ENCODE measurements at places on chromosomes 7 and 10.
A peak's percentile ranks its signal among the peaks of the same experiment; 100 is the strongest.

- no peak for DNase-seq
These were observed 493 bp downstream of the ZMIZ2 start for GRCh38 chr7:44748948-44749731.

GRCh38 chr10:120688928-120689327 lies 162.2 kb upstream of the WDR11 start:
- no peak for DNase-seq

- no peak for DNase-seq
These were observed 110.4 kb downstream of the MICALL2 start for GRCh38 chr7:1348823-1349335.

DNA sequence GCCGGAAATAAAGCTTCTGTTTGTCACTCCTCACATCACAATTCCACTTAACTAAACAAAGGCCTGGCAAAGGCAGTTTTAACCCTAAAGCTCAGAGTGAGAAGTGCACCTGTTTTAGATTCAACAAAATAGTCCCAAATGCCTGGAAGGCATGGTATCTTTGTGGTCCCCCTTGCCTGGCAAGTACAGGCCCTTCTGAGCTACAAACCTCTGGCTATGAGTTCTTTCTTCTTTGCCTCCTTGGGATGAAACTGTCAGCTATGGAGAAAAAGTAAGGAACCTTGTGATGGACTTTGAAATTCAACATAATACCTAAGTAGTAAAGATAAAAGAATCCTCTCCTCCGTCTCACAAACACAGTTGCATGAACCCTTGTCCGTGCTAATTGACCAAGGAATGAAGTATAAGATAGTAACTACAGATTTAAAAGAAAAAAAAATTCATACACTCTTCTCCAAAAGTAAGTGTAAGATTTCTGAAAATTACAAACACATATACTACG lies 244.5 kb upstream of the ETV1 start:
- no peak for DNase-seq

- DNase-seq, result no peak
These were observed 10.1 kb upstream of the SLF2 start for GRCh38 chr10:100902622-100903021.

- DNase-seq, result no peak
These were observed 90.2 kb downstream of the AGMO start for GRCh38 chr7:15471669-15471950.

DNA sequence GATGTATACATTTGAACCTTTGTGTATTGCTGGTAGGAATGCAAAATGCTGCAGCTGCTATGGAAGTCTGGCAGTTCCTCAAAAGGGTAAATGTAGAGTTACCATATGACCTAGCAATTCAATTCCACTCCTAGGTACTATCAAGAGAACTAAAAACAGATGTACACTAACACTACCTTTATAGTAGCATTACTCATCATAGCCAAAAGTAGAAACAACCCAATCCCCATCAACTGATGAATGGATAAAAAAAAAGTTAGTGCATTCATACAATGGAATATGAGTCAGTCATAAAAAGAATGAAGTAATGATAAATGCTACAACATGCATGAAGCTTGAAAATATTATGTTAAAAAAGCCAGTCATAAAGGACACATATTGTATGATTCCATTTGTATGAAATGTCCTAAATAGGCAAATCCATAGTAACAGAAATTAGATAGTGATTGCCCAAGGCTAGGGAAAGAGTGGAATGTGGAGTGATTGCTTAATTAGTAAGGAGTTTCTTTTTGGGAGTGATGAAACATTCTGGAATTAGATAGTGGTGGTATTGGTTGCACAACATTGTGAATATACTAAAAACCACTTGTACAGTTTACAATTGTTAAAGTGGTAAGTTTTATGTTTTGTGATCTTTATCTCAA lies 96.4 kb upstream of the AOAH start:
- DNase-seq, result no peak

- DNase-seq, result no peak
These were observed 229.1 kb upstream of the SHH start for GRCh38 chr7:156041398-156041797.

GRCh38 chr10:1153805-1154351 lies 97.7 kb downstream of the WDR37 start:
- DNase-seq, result no peak

DNA sequence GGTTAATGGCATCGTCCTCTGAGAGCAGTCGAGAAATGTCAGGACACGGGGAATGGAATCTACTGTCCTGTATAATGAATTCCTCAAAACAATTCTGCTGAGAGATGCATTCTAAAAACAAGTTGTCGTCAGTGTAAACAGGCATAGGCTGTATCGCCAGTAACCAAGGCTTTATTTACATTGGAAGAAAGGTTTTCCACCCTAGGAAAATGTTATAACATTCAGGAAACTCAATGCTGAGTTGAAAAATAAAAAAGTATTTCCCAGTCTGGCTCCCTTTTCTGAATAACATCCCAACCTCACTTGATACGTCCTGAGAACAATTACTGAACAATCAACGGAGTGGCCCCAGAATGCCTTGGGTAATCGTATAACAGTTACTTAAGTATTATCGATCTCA lies 79.6 kb upstream of the UCN3 start:
- no peak for DNase-seq

DNA sequence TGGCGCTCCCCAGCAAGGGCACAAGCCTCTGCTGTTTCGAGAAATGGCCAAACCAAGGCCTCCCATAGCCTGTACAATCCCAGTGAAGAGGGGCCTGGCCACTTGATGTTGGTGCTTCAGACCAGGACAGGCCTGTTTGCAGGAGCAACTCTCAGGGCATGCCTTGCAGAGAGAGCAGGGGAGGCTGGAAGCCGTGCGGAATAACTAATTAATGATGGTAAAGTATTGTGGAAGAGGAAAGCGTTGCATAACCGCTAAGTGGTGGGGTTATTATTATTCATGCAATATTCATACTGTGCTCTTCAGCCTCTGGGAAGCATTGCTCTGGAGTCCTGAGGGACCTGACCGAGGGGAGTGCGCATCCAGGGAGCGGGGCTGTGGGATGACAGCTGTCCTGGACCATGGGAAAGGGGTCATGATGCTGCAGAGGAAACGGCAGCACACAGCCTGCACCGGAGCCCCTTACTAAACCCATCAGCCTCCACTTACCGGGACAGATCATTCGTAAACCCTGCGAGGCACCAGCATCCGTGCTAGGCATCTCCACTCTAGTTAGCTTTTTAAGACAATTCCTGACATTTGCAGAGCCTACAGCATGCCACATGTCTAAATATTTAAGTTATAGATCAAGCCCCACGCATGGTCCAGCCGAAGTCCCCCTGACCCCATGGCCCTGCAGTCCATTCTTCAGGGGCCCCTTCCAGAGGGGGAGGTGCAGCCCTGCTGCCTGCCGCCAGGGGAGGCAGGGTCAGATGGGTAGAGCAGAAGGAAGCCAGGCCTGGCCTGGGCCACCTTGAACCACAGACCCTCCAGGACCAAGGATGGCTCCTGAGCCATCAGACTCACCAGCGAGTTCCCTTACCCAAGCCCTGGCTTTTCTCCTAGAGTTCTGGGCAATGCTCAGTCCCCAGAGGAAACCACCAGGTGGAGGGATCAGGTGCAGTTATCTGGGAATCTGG lies 11.6 kb downstream of the TMEM273 start:
- DNase-seq, result no peak

DNA sequence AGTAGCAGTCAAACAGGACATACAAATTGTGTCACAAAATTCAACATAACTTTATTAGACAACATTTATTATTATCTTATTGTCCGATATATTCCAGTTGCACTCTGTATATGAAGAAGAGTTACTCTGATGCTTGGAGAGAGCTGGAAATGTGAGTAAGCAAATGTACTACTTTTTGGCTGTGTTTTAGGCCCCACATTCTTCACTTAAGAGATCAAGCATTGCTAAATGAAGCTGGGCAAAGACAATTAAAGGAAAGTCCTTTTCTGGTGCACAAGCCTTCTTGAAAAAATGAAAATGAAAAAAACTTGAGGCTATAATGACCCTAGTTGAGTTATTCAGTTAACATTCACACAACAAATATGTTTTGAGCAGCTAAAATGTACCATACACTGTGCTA lies 26.1 kb downstream of the MYPN start:
- DNase-seq, result no peak

GRCh38 chr10:8006274-8006999 lies 48.1 kb upstream of the GATA3 start:
- DNase-seq, result no peak

DNA sequence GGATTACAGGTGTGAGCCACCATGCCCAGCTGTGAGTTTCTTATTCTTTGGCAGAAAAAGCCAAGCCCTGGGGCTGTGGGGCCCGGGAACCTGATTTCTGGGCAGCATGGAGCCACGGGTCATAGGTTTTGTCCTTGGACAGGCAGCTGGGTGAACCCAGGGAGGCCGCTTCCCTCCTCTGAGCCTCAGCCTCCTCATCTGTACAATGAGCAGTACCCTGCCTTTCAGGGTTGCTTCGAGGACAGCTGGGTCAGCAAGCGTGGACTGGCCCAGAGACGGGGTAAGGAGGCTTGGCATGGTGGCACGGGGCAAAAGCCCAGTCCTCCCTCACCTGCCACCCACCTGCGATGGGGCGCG lies 84.1 kb upstream of the GNA12 start:
- DNase-seq, result no peak

DNA sequence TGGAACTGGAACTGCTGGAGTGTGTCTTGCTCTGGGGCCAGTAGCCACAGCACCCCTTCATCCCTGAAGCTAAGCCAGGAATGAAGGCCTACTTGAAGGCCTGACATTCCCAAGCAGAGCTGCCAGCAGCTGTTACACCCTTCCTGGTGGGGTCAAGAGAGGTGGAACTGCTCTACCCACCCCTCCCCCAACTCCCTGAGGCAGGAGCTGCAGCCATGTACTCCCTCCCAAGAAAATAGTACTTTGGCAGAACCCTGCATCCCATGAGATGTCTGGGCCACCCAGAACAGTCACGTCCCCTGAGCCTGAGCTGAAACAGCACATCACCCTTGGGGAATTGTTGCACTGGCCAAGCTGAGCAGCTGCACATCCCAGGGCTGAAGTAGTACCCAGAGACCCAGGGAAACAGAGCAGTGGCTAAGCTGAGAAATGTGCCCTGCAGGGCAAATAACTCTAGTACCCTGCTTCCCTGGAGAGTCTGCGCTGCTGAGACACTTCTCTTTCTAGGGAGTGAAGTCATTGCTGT lies 63.4 kb upstream of the PLA2G12B start:
- DNase-seq, result no peak

GRCh38 chr7:84095971-84096370 lies 98.6 kb downstream of the SEMA3A start:
- DNase-seq, result no peak

DNA sequence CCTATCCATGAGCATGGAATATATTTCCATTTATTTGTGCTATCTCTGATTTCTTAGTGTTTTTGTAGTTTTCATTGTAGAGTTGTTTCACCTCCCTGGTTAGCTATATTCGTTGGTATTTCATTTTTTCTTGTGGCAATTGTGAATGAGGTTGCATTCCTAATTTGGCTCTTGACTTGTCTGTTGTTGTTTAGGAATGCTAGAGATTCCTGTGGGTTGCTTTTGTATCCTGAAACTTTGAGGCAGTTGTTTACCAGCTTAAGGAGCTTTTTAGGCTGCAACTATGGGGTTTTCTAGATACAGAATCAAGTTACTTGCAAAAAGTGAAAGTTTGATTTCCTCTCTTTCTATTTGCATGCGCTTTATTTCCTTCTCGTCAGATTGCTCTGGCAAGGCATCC lies 304.7 kb upstream of the GRM3 start:
- no peak for DNase-seq

GRCh38 chr10:70742537-70743429 lies 42.4 kb downstream of the TBATA start:
- DNase-seq, result peak; percentile 21

DNA sequence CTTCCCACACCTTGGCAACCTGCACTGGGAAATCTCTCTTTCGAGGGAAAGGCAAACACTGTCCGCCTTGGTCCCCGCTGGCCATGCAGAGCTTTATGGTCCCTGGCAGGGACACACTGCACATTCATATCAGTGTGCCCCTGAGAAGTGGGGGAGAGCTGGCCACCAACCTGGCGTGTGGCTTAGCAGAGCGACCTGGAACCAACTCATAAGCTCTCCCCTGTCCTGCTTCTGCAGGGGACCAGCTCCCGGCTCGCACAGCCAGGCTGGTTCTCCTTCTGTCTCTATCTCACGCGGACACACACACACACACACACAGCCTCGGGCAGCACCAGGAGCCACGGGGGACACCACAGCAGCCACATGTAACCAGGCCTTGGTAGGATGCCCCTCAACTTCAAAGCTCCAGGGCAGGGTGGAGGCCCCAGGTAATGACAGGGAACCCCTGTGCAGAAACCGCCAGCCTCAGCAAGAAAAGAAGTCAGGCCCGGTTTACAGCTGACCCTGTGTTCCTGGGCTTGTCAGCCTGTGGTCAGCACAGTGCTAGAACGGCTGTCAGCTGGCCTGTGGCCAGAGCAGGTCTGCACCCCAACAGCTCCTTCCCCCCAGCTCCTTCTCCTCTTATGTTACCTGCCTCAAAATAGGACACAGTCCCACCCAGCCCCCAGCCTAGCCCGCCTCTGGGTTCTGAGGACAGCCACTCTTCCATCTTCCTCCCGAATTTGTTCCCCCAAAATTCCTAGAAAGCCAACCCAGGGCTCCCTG lies 69.3 kb downstream of the OAT start:
- DNase-seq, result no peak

DNA sequence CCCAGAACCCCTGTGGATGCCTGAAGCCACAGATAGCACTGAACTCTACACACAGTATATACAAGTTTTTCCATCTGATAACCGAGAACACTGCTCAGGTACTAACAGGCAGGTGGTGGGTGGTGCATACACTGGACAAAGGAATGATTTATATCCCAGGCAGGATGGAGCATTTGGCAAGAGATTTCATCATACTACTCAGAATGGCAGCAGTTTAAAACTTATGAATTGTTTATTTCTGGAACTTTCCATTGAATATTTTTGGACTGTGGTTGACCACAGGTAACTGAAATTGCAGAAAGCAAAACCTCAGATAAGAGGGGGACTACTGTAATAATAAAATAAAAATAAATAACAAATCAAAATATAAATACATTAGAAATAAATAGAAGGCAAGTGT lies 10.9 kb upstream of the KCNMA1 start:
- DNase-seq, result no peak

- no peak for DNase-seq
These were observed 174.2 kb upstream of the KMT2E start for GRCh38 chr7:104839842-104840241.

- DNase-seq, result no peak
These were observed 105.1 kb downstream of the USP6NL start for GRCh38 chr10:11506247-11506789.

- DNase-seq, result no peak
These were observed 185.3 kb downstream of the WDR11 start for GRCh38 chr10:121036431-121036830.

DNA sequence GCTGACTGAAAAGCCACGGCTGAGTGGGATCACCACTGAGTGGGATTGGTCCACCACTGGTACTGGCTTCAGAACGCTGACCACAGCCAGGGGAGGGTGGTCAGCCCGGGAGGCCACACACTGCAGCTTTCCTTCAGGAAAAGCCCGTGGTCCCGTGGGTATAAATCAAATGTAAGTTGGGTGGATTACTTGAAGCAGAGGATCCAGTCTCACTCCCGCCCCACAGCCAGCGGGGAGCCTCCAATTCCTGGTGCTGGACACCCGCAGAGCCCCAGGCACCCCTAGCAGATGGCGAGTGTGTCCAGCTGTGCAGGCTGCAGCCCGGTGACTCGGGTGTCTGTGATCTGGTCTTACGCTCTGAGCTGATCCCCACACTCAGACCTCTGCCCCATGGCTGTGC lies 231.1 kb upstream of the ZNF32 start:
- no peak for DNase-seq

All from activated CD4-positive, alpha-beta T cell treated with anti-CD3 and anti-CD28 coated beads, Interleukin-2, Interleukin-6, amounts not matched to agents 100 ng/mL and 50 ng/mL, durations not matched to agents 16 hours and 8 hours (primary cell).